ENCODE measurements at places on chromosomes 12 and 14.
A peak's percentile ranks its signal among the peaks of the same experiment; 100 is the strongest.

GRCh38 chr14:68564826-68565759 lies 227.8 kb downstream of the ZFP36L1 start:
- DNase-seq = no peak

DNA sequence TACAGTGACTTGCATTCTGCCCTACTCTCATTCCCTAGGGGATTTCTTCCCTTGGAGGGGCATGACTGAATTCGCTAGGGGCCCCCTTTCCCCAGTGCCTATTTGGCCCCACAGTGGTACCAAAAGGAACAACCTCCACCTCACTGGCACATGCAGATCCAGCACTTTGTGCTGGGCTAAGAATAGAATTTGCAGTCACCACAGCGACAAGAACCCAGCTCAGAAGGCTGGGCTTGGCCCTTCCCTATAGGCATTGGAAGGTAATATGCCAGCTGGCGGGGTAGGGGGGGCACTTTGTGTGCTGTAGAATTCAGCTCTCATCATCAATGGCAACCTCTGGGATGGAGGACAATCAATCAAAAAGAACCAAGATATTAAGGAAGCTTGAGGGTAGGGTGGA lies 13.9 kb downstream of the BAZ2A start:
- DNase-seq = no peak

- DNase-seq = no peak
Observed at GRCh38 chr12:70637303-70638085, at the start of gene PTPRB. Gene PTPRB (minus strand): TSS chr12:70637429. CDS start chr12:70637395, 34 bp downstream.

- peak; percentile 85 for DNase-seq
Observed at GRCh38 chr12:14256555-14257169, 108.8 kb upstream of the ATF7IP start.

DNA sequence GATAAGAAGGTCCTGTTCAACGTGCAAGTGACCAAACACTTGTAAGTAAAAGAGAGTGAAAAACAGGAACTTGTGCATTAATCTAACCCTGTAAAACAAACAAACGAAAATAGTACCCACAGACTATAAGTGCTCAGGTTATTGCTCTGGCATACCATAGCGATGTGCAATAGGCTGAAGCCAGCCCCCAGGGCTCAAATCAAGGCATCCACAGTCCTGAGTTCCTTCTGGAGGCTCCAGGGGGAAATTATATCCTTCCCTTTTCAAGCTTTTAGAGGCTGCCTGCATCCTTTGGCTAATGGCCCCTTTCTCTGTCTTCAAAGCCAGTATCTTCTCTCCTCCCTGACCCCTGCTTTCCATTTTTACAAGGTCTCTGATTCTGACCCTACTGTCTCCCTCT lies 8.1 kb upstream of the CMAS start:
- no peak for DNase-seq

GRCh38 chr14:103624860-103625259 lies 4.2 kb upstream of the KLC1 start:
- DNase-seq = peak; percentile 55

- peak; percentile 21 for DNase-seq
Observed at GRCh38 chr12:94401326-94401725, 58.3 kb downstream of the CEP83 start.

- peak; percentile 58 for DNase-seq
Observed at GRCh38 chr12:84641940-84642545, 270.6 kb downstream of the SLC6A15 start.

DNA sequence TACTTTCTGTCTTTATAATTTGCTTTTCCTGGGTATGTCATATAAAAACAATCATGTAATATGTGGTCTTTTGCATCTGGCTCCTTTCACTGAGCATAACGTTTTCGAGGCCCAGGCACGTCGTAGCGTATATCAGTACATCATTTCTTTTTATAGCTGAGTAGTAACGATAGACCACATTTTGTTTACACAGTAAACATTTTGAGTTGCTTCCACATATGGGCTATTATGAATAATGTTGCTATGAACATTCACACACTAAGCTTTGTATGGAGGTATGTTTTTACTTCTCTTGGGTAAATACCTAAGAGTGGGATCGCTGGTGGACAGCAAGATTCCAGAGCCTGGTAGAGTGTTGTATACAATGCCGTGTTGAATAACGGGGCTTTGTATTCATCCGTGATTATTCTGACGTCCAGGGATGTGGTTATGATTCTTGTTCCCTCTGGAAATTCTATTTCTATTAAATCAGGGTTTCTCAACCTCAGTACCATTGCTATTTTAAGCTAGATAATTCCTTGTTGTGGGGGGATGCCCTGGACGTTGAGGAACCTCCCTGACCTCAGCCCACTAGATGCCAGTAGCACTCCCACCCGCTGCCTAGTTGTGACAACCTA lies 38.9 kb upstream of the CIT start:
- no peak for DNase-seq

DNA sequence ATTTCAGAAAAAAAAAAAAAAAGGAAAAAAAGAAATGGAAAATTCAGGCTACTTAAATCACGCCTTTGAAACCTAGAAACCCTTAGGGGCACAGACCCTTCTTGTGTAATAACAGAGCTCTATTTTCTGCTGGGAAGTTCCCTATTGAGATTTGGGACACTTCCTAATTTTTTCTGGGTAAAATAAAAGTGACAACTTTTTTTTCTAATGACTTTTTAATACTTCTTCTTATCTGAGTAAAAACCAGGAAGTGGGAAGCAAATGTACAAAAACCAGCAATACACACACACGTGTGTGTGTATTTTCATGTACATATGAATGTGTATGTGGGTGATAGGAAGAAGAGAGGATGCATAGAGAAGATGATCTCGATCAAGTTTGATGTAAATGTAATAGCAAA lies 35.8 kb downstream of the ETV6 start:
- DNase-seq = no peak
